ENCODE measurements at places on chromosomes 11 and 22.

GRCh38 chr11:113521737-113522517 lies 46.7 kb upstream of the DRD2 start:
- no peak for DNase-seq

DNA sequence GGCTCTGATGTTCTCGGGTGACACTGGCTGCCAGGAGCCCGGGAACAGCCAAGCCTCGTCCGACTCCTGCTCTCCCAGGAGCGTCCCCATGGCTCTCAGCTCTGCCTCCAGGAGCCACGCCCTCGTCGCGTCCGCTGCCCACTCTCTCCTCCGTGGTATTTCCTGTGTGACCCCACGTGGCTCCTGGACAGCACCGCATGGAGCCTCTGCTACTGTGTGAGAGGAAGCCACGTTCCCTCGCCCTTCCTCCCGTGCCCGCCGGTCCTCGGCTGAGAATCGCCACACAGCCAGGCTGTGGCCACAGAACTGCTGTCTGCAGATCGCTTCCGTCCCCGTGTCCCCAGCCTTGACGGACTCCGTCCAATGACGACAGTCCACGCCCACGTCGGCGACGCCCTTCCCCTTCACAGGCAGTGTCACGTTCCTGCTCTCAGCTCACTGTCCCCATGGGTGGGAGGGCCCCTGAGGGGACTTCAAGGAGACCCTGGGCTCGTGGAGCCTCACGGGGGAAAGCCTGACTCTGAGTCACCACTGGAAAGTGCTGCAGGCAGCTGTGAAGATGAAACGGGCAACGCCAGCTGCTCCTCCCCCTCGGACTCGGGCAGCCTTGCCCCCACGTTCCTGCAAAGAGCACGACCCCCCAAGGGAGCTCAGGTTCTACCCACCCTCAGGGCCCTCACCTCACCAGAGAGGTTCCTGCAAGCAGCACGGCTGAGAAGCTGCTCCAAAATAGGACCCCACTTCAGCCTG lies 458.5 kb downstream of the BRD1 start:
- no peak for DNase-seq

DNA sequence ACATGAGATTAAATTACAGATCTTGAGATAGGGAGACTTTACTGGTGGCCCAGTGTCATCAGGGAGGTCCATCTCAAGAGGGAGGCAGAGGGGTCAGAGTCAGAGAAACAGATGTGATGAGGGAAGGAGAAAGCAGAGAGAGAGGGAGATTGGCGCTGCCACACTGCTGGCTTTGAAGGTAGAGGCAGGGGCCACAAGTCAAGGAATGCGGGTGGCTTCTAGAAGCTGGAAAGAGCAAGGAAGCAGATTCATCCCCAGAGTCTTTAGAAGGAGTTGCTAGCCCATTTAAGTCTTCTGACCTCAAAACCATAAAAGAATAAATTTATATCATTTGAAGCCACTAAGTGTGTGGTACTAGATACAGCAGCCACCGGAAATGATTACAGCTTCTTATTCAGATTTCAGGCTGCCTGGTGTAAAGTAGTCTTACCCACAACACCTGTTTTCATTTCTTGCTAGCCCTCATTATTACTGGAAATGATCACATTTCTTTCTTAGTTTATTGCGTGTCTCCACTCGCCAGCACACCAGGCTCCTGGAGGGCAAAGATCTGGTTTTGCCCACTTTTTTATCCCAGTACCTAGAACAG lies 12.6 kb upstream of the SERPINH1 start:
- DNase-seq, result no peak

GRCh38 chr11:3166268-3167142 lies 1.4 kb upstream of the OSBPL5 start:
- no peak for DNase-seq

DNA sequence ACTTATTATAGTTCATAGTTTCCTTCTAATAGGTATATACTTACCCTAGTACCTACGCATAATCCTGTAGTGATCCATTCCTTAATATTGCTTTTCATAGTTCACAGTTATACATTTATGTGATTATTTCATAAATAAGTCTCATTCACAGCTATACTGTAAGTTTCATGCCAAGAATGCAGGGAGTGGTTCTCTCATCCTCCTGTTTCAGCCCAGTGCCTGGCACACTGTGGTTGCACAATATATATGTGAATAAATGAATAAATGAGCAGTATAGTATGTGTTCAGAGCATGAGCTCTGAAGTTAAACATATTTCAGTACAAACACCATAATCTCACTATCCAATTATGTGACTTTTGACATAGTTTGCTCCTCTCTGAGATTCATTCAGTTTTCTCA lies 115.8 kb downstream of the MAML2 start:
- DNase-seq, result no peak

DNA sequence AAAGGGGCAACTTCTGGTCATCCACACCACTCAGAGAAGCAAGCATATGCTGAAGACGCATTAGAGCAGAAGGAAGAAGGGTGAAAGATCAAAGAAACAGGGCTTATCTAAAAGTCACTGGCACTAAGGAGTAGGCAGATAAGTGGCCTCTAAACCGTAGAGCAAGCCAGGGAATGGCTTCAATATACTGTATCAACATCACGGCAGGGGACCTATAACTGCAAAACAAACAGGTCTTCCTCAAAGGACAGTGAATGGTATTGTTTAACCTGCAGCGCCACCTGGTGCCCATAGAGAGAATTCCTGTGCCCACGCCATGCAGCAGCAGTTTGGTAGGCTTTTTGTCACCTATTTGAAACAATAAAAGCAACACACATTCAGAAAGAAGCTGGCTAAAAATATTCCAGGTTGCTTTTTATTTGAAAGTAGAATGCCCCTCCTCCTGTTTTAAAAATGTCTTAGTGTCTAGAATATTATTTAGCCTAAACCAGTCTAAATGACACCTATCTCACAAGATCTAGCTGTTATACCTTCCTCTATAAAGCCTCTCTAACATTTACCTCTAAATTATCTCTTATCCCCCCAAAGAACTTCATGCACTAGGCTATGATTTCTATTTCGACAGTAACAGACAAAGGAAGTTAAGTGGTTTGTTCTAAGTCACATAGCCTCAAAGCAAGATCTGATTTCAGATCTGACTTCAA lies 21.8 kb downstream of the SNX19 start:
- peak; percentile 42 for DNase-seq

GRCh38 chr22:17117890-17118289 lies 3.3 kb downstream of the TMEM121B start:
- no peak for DNase-seq

- no peak for DNase-seq
Measured at GRCh38 chr11:112797648-112798293, 163.4 kb upstream of the NCAM1 start.

DNA sequence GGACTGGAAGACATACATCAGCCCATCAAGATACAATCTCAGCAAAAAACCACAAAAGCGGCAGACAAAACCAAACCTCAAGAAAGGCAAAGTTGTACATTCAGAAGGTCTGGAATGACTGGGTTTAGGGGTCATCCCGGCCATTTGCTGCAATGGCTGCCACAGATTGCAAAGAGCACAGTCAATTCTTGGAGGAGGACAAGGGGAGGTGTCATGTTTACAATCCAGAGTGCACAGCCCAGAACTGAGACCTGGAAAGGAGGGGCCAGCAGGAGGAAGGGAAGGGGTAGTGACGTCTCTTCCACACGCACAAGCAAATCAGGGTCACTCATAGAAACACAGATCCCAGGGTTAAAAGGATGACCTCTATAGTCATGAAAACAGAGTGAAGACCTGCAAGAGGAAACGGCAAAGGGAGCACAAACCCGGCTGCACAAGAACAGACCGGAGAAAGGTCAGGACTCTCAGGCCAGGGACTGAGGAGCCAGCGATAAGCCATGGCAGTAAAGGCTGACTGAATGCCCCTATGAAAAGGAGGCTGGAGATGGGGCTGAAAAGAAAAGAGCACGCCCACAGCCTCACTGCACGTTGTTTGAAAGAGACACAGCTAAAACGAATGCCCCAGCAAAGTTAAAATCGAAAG lies 18.2 kb upstream of the MUC5AC start:
- DNase-seq, result no peak

DNA sequence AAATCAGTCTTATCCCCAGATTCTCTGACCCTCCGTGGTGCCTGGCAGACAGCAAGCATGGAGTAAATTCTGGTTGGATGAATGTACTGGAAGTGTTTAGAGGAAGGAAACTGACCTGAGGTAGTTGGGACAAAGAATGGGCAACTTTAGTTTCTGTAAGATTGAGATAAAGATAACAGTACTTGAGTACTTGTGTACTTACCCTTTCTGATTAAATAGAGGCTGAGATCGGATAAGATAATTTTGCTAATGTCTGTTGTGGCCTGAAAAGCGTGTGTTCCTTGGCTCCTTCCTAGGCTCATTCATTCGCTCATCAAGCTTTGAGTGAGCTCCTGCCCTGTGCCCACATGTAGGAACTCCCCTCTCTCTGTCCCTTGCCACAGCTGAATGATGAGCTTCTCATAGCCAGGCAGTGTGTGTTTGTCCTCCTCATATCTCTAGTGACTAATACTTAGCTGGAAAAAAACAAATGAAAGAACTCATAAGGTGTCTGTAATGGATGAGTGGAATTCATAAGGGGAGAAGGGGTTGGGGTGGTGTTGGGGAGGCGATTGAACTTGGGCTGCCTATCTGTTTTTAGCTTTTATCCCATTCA lies 118.1 kb downstream of the DBX1 start:
- DNase-seq, result no peak

DNA sequence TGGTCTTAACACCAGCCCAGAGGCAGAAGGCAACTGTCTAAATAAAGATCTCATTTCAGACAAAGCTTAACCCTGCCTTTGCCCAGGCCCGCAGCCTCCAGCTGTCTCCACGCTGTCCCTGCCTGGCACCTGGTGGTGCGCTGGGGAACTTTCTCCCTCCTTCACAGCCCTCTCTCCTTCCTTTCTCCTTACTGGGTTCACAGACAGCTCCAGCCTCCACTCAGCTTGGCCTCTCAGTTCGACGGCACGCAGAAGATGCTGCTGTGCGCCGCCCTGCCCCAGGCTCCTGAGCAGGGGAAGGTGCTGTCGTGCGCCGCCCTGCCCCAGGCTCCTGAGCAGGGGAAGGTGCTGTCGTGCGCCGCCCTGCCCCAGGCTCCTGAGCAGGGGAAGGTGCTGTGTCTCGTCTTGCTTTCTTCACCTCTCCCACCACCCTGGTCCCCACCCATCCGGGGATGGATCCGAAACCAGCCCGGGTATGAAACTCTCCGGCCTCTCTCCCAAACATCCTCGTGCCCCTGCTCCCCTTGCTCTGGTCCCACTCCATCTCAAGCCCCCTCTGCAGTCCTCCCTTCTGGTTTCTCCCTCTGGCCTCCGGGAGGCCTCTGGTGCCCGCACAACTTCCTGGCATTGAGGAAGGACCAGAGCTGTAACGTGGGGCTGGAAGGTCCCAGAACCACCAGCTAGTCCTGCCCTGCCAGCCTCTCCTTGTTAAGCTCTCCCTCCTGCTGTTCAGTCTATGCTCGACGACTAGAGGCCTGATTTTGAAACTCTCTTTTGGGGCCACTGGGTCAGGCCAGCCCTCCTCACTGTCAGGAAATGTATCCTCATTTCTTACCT lies 22.9 kb upstream of the JAM3 start:
- DNase-seq, result no peak

DNA sequence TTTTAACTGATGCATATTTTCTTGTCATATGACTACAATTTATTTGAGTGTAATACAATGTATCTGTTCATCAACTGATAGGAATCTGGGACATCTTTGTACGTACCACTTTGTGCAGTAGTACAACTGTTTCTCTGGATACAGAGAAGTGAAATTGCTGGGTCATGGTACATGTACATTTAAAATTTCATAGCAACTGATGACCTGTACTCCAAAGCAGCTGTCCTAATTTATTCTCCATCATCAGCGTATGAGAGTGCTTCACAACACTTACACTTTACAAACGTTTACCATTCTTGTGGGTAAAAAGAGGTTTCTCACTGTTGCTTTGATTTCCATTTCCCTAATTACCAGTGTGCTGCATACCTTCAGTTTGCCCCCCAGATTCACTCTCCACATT lies 552.8 kb upstream of the CADM1 start:
- DNase-seq, result no peak

GRCh38 chr22:39686178-39686620 lies 115.6 kb downstream of the CACNA1I start:
- no peak for DNase-seq

DNA sequence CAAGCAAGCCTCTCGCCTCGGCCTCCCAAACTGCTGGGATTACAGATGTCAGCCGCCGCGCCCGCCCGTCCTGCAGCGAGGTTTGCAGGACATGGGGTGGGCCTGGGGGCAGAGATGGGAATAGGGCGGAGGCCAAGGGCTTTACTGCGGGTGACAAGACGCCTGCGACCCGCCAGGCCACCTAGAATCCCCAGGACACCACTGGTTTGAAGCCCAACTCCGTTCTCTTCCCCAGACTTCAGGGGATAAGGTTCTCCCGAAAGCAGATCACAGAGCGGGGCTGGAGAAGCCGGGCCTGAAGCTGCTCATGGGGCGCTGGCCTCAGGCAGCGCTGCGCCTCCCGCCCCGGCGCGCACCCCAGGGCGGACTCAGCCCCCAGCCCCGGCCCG lies 354 bp downstream of the POLR2L start:
- no peak for DNase-seq

GRCh38 chr11:75152090-75152489 lies 1.2 kb downstream of the SLCO2B1 start:
- no peak for DNase-seq

DNA sequence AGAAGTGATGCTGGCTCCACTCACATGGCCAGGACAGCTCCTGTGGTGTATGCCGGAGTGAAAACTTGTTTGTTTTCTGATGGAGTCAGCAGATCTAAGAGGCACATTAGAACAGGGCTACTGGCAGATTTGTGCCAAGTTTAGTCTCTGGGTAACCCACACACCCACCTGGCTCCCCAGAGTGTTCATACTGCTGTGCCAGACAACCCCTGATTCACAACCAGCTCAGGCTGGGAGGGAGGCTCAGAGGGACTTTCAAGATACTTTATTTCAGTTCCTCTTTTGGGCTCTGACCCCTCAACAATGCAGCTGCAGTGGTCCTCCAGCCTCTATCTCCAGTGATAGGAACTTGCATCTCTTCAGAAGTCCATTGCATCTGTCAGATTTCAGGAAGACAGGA lies 8.5 kb downstream of the NTM start:
- DNase-seq, result no peak

- no peak for DNase-seq
Measured at GRCh38 chr11:9880657-9881056, 216.8 kb downstream of the SWAP70 start.

DNA sequence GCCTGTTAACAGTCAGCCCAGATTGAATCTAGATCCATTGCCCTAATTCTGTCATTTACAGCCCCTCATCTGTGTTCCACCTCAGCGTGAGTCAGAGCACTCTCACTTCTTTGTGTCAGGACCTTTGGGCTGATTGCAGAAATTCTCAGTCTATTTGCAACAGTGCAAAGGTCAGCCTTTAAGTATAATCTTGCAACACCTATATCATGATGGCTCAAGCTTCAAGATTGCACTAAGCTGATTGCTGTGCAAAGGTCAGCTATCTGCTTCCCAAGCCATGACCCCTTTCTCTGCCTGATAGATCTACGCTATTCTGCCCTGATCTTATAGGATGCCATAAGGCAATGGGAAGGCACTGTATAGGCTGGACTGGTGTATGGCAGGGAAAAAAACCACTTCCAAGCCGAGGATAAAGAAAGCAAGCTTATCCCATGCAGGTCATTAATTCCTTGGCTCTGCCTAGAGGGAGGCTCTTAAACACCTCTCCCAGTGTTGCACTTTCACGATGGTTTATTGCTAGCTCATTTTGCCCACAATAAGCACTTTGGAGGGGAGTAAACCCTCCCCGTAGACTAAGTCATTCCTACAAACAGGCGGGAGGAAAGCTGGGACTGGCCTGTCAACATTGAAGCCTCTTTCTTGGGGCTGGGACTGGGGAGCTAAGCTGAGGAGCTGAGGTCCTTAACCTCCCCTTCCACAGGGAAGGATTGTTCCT lies 100.6 kb downstream of the RRAS2 start:
- DNase-seq, result no peak

Data from left renal cortex interstitium (tissue), 4 donors.